ENCODE measurements at places on chromosomes 6 and 20.

DNA sequence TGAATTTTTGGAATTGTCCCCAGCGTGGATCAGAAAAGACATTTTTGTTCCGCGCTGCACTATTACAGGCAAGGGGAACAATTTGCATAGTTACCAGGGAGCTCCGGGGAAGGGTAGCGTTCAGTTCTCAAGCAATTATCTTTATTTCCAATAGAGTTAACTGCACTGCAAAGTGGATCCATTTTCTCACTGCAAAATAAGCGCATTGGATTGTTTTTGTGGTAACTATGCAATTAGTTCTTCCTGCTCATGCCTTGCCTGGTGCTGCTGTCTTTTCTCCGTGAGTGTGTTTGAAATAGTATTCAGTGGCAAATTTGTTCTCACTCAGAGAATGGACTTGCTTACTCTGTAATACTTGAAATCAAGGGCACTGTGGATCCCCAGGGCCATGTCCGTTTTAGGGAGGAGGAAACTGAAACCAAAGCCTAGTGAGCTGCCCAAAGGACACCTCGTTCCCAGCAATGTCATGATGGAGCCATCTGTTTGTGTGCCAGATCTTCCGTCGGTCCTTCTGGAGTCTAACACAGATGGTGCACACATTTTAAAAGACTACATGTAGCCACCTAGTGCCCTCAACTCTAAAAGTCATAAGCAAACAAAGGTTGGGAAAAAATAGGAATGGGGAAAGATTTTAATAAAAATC, 7.4 kb upstream of the PCK1 start:
- no peak for DNase-seq

DNA sequence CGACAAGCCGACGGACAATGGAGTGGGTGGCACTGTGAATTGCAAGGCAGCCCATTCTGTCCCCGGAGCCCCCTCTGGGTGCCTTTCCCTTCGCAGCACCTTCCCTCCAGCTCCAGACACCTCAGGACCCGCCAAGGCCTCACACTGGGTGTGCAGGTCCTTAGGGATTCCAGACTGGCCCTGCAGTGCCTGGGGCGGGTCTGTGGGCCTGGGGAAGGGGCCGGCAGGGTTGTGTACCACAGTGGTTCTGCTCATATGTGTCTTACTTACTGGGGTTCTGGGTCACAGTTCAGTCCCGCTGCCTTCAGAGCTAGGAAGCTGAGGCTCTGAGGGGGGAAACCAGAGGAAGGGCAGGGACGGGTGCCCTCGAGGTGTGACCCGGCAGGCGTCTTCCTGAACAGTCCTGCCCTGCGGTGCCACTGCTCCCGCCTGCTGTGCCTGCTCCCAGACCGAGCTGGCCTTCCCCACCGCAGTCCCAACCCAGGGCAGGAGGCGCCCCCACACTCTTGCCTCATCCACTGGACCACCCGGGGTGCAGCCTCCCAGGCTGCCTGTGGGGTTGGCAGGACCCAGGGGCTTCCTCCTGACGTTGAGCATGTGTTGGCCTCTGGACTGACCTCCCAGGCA, 16.3 kb upstream of the SLCO4A1 start:
- DNase-seq, result no peak

DNA sequence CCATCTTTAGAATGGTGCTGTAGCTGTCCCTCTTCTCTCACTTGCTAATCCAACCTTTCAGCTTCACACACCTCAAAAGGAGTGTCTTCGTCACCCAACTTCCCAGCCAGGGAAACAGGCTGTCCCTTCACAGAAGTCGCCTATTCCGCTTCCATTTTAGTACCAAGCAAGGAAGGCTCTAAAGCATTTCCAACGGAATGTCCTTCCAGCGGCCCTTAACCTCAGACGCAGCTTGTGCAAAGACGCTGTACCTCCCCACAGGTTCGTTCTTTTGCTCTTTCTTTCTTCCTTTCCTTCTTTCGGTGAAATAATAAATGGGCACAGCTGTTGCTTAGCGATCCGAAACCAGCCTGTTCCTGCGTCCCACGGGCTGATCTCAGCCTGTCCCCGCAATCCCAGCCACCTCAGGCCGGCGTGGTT, 1.5 kb downstream of the PTPRT start:
- no peak for DNase-seq

DNA sequence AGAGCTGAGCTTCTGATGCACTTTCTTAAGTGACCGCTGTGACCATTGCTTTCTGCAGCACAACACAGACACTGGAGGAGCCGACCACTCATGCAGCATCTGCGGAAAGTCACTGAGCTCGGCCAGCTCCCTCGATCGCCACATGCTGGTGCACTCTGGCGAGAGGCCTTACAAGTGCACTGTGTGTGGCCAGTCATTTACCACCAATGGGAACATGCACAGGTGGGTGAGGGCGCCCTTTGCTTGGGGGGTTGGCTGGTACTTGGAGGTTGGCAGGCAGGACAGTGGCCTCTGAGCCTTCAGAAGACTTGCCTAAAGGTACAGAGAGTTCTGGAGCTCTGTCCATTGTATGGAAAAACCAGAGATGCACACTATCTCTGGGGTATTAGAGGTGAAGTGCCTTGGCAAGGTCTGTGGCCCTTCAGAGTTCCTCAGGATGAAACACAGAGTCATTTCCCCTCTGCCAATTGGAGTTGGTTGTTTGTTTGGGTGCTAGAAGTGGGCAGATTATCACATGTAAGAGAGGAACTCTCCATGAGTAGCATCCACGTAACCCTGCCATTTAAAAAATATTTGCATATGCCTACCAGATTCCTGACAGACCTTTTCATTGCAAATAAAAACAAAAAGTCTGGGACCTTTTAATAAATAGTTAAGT, 81.5 kb downstream of the RREB1 start:
- DNase-seq, result no peak

DNA sequence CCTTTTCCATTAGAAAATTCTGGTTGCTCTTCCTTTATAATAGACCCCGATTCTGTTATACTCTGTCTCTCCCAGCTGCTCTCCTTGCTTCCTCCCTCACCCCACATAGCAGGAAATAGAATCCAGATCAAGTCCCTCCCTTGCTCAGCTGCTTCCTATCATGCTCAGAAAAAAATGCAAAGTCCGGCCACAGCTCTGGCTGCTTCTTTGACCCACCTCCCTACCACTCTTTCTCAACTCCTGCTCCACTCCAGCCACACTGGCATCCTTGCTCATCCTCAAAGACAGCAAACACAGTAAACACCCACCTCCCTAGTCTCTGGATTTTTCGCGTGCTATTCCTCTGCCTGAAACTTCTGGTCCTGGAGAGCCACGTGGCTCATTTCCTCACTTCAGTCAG, 9.1 kb upstream of the SLC22A16 start:
- no peak for DNase-seq

DNA sequence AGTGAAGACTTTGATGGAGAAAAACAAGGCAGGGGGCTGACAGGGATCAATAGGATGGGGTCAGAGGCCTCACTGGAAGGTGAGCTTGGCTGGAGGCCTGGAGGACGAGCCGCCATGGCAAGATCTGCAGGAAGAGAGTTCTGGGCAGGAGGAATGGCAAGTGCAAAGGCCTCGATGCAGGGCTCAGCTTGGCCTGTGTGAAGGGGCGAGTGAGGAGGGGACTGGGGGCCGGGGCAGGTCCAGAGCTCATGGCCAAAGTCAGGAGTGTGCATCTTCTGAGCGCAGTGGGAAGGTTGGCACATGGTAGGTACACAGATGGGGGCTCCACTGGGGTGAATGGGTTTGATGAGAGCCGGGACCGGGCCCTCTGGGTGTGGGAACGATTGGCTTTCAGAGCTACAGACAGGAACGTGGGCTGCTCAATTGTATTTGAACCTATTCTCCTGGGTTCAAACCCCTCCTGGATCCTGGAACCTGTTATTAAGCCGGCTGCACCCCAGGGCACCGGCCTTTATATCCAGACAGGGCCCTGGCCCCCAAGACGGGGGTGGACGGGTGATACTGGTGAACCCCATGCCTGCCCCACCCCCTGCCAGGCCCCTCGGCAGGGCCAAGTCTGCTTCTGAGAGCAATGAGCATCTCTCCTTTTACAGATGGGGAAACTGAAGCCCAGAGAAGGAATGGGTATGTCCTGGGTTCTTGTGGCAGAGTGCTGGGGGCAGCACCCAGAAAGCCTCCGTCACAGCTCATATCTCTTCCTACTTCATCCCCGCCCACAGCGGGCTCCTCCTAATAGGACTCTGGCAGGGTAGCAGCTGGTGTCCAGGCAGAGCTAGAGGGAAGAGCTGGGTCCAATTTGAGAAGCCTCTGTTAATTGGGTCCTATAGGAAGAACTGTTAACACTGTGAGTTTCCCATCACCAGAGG, 106.1 kb downstream of the CEBPB start:
- DNase-seq, result no peak

- no peak for DNase-seq
Measured at GRCh38 chr6:22886650-22887581, 317.6 kb downstream of the HDGFL1 start.

DNA sequence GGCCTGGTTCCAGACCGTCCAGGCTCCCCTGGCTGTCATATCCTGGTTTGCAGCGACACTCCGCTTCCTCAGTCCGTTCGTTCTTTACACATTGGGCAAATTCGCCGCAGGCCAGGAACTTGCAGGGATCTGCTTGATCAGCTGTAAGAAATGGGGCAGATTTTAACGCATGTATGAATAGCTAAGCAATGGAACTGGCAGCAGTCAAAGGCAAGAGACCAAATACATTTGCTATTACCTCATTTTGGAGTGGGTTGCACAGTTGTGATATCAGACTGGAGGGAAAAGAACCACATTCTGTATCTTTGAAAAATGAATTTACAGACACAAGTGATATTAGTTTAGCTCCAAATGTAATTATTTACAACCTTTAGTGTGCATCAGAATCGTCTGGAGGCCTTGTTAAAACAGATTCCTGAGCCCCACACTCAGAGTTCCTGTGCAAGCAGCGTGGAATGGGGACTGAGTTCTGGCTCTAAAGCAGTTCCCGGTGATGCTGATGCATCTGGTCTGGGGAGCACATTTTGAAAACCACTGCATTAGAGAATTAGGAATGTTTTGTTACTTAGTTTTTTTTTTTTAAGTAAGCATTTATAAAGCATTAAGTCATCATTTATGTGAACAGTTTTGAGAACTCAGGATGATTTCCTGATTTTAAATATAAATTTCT, 141.3 kb downstream of the IMPG1 start:
- no peak for DNase-seq

Measured in CD4-positive, alpha-beta T cell treated with Interleukin-12 subunit alpha and Interleukin-12 subunit beta, for 1 hour (primary cell).